ENCODE measurements at places on chromosomes 5 and 9.

DNA sequence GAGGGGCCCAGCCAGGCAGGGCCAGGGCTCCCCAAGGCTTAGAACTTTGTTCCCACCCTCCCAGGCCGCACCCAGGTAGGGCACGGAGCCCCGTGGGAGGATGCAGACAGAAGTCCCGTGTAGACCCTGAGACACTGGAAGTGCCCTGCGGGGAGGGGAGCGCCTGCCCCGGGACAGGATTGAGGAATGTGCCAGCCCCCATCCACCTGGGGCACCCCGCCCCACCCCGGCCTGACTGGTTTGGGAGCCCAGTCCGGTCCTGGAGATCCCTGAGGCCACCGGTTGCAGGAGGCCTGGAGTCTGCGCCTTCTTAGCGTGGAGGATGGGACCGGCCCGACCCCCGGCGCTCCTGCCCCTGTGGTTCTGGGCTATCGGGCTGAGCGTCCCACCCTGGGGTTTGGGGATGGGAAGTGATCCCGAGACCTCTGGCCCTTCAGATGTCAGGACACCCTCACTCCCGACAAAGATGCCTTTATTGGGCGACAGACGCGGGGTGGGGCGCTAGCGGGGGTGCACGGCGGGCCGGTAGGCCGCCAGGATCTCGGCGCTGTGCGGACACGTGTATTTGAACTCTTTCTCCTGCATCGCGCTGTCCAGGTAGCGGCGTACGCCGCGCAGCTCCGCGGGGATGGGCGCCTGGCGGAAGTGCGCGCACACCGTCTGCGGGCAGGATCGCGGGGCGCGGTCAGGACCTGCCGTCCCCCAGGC lies 2.0 kb downstream of the CLIC3 start:
- no peak for DNase-seq

GRCh38 chr9:32501868-32502267 lies 24.1 kb downstream of the RIGI start:
- no peak for DNase-seq

DNA sequence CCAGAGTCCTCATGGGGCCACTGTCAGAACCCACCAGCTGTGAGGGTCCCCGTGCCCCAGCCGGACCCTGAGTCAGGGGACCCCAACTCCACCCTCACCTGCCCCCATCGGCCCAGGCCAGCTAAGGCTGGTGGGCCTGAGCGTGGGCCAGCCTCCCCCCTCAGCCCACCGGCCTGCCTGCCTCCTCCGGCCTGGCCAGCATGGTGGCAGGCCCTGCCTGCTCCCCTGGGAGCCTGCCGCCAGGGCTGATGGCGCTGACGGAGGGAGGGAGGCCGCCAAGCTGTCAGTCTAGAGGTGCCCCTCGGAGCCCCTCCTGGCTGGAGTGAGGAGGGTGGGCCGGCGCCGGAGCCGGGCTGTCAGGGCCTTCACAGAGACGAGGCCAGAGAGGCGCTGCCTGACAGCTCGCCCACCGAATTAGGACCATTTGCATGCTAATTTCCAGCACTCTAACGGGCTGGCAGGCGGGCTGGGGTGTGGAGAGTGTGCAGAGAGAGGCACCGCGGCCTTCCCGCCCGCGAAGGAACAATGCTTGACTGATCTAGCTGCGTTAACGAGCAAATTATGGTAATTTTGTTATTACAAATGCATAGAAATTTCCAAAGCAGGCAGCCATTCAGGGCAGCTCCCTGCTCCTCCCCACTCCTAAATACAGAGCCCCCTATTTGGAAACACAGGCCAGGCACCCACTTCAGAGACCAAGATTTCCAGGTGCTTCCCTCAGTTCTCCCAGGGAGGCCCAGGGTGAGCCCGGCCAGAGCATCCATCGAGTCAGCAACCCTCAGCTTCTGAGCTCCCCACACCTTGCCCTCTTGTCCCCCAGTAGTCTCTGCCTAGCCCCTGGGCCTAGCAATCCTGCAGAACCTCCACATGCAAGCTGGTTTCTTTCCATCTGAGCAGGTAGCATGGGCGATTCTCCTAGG lies 169.3 kb downstream of the PAX5 start:
- DNase-seq, result no peak

GRCh38 chr5:65100911-65101631 lies 332.3 kb downstream of the CWC27 start:
- DNase-seq, result peak; percentile 80
